ENCODE measurements at places on chromosomes 2 and 18. TPM values are rescaled to one million over a fixed set of nuclear protein-coding genes. Genes with fewer than 3 reads are reported as not detected.

The RAB17 gene
- total RNA-seq: 60.1 TPM

The PARD6G gene
- 7.3 TPM for total RNA-seq

The SLC4A5 gene
- total RNA-seq: 4.2 TPM

DNA sequence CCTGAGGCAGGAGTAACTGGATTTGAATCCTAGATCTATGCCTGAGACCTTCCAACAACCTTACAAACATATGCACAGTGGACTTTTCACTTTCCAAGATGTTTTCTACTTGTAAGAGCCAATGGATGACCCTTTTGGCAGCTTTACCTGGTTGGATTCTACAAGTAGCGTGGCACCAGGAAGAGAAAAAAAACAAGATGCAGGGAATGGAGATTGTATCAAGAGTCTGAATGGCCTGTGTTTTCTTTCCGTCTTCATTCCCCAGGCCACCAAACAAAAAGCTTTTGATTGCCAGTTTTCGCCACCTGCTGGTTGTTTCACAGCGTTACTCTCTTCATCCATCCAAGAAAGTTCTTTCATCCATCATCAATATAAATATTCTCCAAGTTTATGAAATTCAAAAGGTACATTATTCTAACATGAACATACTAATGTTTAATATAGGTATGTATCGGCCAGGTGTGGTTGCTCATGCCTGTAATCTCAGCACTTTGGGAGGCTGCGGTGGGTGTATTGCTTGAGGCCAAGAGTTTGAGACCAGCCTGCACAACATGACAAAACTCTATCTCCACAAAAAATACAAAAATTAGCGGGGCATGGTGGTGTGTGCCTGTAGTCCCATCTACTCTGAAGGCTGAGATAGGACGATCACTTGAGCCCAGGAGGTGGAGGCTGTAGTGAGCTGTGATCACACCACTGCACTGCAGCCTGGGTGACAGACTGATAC is 3.5 kb upstream of the BCL2 start:
- no peak for DNase-seq
- peaks cover 20% of the 10 kb centered on the region for H3K4me1 ChIP-seq
- H3K4me3 ChIP-seq: no peak overlapping the region
- H3K36me3 ChIP-seq: no peaks in the 10 kb centered on the region

DNA sequence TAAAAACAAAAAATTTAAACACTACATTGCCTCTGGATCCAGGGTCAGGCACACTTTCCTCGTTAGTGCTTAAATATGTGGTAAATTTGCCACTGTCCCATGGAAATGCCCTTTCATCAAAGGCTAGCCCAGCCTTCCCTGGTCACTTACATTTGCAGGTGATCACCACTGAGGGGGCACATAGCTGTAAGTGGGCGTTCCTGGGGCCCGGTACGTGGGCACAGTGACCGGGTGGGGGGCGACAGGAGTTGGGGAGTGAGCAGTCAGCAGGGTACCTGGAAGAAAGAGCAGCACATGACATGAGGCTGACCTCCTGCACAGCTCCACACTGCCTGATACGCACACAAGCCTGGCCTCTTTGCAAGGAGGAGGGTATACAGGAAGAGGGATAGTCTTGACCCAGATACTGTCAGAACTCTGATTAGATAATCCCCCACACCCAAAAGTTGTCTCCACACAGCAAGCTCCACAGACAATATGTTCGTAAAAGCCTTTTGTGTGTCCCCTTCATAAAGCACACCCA is 40.5 kb downstream of the FAM168B start:
- H3K4me3 ChIP-seq: no peak overlapping the region
- no peak overlapping the region for H3K27ac ChIP-seq
- H3K4me1 ChIP-seq: peaks cover 8% of the 10 kb centered on the region
- H3K27me3 ChIP-seq: no peaks in the 10 kb centered on the region
- peaks cover 100% of the 10 kb centered on the region for H3K36me3 ChIP-seq

GRCh38 chr18:5895876-5896740 is 786 bp upstream of the TMEM200C start:
- peaks cover 61% of the 10 kb centered on the region for H3K27me3 ChIP-seq
- H3K4me3 ChIP-seq: peak overlapping the region; percentile 46
- H3K4me1 ChIP-seq: peaks cover 12% of the 10 kb centered on the region
- peak; percentile 48 for DNase-seq
- H3K36me3 ChIP-seq: no peaks in the 10 kb centered on the region
- H3K27ac ChIP-seq: no peak overlapping the region

- no peak overlapping the region for H3K4me3 ChIP-seq
- no peaks in the 10 kb centered on the region for H3K4me1 ChIP-seq
- no peaks in the 10 kb centered on the region for H3K27me3 ChIP-seq
- no peak for DNase-seq
- H3K27ac ChIP-seq: no peak overlapping the region
Observed at GRCh38 chr2:17363846-17364245, 154.4 kb downstream of the RAD51AP2 start.

DNA sequence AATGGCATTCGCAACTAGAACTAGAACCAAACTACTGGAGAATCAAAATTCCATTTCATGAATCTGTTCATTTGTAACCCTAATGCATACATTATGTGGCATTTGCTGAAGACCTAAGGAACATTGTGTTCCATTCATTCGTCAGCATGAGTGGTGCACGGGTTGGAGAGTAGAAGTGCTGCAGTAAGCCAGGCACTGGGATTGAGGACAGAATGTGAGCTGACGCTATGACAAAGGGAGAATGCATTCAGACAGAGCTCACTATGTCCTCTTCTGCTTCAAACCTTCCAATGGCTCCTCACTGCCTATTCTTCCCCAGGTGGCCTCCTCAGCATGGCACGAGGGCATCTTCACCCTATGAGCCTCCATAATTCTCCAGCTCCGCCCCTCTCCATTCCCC is 6.3 kb upstream of the MYOM1 start:
- no peaks in the 10 kb centered on the region for H3K36me3 ChIP-seq
- H3K4me3 ChIP-seq: no peak overlapping the region
- no peaks in the 10 kb centered on the region for H3K27me3 ChIP-seq

- H3K4me1 ChIP-seq: peaks cover 6% of the 10 kb centered on the region
- H3K36me3 ChIP-seq: no peaks in the 10 kb centered on the region
- no peak for DNase-seq
- H3K27me3 ChIP-seq: no peaks in the 10 kb centered on the region
- no peak overlapping the region for H3K27ac ChIP-seq
- H3K4me3 ChIP-seq: no peak overlapping the region
Observed at GRCh38 chr18:10232062-10232461, 222.4 kb upstream of the APCDD1 start.

GRCh38 chr2:188813315-188813714 is 160.9 kb upstream of the COL3A1 start:
- H3K36me3 ChIP-seq: no peaks in the 10 kb centered on the region
- H3K4me1 ChIP-seq: no peaks in the 10 kb centered on the region
- no peak for DNase-seq
- H3K27me3 ChIP-seq: no peaks in the 10 kb centered on the region
- no peak overlapping the region for H3K4me3 ChIP-seq

- H3K27ac ChIP-seq: no peak overlapping the region
- H3K27me3 ChIP-seq: no peaks in the 10 kb centered on the region
- no peaks in the 10 kb centered on the region for H3K4me1 ChIP-seq
- no peak for DNase-seq
- H3K36me3 ChIP-seq: no peaks in the 10 kb centered on the region
Observed at GRCh38 chr18:63545000-63545399, 2.8 kb downstream of the SERPINB12 start.

DNA sequence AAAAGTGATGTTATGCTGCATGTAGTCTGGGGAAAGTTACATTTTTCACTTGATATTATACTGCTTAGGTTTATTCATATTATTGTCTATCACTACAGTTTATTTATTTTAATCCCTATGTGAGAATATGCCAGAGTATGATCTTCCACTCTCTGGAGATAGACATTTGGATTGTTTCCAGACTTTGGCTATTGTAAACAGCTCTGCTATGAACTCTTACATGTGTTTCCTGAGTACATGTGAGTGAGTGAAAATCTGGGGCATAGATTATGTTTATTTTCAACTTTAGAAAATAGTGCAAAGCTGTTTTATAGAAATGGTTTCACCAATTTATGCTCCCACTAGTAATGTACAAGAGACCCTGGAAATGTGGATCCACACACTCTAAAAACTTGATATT is 49.0 kb upstream of the EPAS1 start:
- peaks cover 7% of the 10 kb centered on the region for H3K4me1 ChIP-seq
- no peaks in the 10 kb centered on the region for H3K27me3 ChIP-seq

Data from lower lobe of right lung (tissue), 2 donors.